Activated T-cell treated with anti-CD3 and anti-CD28 coated beads, Interleukin-2, amount 50 U/mL, for 1 hour (primary cell): ENCODE measurements at places on chromosomes 5 and 9.

DNA sequence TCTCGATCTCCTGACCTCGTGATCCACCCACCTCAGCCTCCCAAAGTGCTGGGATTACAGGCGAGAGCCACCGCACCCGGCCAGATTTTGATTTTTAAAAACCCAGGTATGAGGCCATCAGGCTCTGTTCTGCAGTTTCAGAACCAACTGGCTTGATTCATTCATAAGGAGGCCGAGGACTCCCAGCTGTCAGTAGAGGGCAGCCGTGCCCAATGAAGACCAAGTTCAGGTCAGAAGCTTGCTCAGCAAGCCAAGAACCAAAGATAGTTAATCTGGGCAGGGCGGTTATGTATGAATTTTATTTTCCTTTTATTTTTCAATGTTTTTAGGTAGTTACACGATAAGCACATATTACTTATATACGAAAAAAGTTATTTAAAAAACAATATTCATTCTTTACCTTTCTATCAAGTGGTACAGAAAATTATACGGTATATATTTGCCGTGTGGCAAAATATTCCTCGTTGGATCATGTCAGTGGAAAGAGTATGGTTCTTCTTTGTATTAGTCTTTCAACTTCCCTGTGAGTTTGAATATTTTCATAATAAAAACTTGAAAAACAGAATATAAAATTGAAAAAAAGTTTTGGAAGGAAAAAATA is 18.0 kb downstream of the MGAT1 start:
- peak; percentile 76 for DNase-seq

- DNase-seq, result peak; percentile 36
These were observed 87.4 kb upstream of the HSPA9 start for GRCh38 chr5:138662599-138662998.

DNA sequence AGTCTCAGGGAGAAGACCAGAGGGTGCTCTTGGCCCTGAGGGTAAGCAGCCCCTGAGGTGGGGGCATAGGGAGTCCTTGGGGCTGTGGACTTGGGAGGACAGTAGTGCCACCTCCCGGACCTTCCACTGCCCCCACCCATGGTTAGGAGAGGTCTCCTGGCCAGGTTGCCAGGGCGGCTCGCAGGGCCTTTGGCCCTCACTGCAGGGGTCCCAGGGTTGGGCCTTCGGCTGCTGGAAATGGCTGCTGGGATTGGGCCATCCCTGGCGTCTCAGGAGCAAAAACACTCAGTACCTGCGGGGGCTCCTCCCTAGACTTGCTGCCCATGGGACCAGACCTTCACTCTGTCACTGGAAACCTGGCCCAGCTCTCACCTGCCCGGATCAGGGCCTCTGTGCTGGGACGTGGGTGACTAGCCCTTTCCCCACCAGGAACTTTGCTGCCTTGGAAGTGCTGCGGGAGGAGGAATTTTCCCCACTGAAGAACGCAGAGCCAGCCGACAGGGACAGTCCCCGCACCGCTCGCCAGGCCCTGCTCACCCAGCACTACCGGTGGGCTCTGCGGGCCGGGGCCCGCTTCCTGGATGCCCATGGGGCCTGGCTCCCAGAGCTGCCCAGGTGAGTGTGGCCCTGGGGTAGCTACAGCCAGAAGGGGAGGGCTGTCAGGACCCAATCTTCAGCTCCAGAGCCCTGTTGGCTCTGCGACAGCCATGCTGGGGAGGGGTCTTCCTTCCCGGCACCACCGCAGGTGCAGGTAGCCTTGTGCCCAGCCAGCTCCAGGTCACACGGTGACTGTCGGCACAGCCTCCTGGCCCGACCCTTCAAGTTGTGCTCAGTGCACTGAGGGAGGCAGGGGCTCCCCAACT is 3.2 kb downstream of the UAP1L1 start:
- DNase-seq, result no peak

DNA sequence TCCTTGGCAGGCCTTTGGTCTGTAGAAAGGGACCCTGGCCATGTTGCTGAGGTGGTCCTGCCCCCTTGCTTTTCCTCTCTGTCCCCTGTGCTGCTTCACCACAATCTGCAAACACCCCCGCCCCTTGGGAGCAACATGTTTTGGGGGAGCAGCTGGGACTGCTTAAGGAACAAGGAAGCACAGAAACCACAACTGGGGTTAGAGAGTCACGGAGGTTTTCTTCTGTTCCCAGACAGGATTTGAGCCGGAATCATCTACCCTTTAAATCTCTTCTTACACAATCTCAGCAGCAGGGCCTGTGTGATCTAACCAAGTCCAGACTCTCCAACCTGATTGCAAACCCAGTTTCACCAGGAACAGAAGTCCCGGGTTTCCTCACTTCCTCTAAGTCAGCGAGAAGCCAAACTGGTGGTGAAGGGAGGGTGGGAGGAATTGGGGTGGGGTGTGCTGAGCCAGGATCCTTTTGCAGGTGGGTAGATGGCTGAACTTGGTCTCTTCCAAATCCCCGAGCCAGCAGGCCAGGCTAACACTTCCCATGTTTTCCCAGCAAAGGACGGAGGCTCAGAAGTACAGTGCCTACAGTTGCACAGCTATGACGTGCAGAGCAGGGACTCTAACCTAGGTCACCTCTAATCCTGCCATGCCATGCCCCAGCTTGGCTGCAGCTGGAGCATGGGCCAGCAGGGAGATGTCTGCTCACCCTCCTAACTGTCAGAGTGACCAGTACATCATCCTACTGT is 25.0 kb downstream of the SH3PXD2B start:
- DNase-seq, result no peak

DNA sequence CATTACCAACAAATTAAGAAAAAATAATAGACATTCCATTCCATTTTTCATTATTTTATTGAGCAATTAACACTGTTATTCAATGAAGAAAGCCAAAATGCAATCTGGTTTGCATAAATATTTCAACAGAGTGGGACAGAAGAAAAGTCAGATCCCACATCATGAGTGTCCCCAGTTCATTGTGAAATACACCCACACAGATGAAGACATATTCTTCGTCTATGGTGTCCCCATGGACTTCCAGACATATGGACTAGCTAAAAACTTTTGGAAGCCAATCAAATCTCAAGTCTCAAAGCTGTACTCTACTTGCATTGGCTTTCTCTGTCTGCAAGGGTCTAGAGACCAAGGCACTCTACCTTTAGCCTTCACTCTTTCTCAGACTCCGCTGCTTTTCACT is 194.3 kb downstream of the SEMA5A start:
- DNase-seq, result no peak

- no peak for DNase-seq
These were observed 71.4 kb downstream of the MYO10 start for GRCh38 chr5:16864631-16865131.

- DNase-seq, result no peak
These were observed 89.8 kb downstream of the NTRK2 start for GRCh38 chr9:84759300-84759750.

DNA sequence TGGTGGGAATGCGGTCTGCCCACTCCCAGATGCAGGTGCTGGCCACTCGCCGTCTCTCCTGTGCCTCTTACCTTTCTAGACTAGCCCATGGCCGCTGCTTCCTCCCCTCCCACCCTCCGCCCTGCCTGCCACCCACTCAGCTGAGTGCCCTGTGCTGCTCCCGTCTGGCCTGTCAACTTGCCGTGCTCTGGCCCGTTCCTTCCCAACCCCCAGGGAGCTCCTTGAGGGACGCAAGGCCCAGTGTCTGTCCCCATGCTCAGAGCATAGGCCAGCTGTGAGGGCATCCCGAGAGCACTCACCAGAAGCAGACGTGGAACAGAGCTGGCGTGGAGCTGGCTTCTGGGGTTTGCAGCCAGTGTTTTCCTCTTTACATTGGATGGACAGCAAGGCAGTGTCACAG is 20.2 kb downstream of the HNRNPH1 start:
- no peak for DNase-seq

- DNase-seq, result no peak
These were observed 88.5 kb downstream of the FAM174A start for GRCh38 chr5:100623719-100624118.

DNA sequence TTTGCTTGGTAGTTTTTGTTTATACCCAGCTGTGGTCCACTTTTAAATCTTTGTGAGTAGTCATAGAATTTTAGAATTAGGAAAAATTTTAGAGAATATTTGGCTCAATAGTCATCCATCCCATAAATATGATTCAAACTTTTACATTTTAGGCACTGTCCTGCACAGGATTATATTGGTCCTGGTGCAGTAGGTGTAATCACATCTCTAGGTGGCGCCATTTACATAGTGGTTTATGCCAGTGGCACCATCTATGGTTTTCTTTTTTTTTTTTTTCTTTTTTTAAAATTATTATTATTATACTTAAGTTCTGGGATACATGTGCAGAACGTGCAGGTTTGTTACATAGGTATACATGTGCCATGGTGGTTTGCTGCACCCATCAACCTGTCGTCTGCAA is 260.7 kb upstream of the KCNN2 start:
- DNase-seq, result no peak
